Activated T-helper 17 cell treated with anti-CD3 and anti-CD28 coated beads, Interleukin-2, amount 50 U/mL, for 72 hours (primary cell): ENCODE measurements at places on chromosomes 2 and 18.

- no peak for ATAC-seq
Observed at GRCh38 chr18:79930020-79930642, 21.3 kb downstream of the SLC66A2 start.

DNA sequence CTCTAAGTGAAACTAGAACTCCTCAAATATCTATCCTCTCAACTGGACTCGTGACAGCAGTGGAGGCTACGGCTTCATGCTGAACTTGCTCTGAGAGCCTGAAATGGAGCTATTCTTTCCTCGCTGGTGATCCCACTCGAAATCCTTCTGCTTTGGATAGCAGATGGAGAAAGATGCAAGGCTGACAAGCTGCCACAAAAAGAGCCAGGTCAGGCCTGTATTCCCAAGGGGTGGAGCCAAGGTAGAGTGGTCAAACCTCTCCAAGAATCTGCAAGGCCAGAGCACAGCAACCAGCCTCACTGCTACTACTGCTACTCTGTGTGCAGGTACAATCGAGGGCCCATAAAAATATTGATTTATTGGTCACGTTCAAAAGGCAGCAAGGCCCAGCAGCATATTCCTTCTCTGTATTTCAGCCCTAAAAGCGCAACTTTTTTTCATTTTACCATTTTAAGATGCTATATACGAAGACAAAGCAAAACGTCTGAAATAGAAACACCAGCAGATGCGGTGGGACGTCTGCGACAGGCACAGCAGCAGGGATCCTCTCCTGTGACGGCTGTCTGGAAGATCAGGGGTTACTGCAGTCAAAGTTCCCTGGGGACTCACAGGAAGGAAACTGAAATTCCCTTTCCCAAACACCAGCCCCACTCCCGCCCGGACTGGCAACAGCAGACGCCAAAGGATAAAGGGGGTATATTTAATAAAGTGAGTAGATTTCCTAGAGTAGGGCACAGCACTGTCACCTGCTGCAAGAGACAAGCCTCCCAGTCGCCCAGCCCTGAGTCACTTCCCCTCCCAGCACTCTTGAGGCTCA, 2.4 kb downstream of the SPRED2 start:
- peak; percentile 53 for ATAC-seq

- ATAC-seq: no peak
Observed at GRCh38 chr2:46514738-46515137, 35.4 kb downstream of the TMEM247 start.

DNA sequence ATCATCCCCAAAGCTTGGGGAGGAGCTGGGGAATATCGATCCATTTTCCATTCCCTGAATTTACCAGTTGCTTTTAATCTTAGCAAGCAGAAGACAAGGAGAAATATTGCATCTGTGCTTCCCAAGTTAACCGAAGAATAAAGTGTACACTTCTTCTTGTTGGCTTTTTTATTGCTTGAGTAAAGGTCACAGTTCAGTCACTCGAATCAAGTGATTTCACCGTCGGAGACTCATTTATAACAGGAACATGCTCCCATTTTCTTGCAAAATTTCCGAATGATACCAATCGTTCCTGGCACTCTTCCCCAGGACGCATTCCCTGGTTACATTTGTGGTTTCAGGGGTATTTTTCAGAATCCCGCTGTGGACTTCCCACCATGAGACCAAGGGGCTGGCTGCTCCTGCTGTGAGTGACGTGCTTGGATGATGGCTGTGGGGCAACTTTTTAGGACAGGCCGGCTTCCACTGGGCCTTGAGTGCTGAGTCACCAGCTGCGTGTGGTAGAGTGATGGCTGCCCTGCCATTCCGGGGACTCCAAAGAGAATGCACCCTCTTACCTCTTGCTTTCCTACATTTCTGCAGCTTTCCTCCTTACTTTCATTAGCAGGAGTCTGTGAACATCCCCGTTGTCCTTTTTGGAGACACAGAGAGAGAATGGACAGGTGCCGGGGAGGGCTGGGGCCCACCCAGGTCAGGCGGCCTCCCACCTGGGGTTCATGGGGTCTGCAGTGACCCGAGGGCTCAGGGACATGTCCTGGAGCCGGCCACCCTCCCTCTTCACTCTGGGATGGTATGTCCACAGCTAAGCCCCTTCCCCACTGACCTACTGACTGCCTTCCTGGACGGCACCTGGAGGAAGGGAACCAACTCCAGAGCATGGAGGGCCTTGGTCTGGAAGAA, 60.7 kb upstream of the HDAC4 start:
- no peak for ATAC-seq

GRCh38 chr2:44894058-44894457, 47.4 kb upstream of the SIX3 start:
- ATAC-seq: peak; percentile 94

- ATAC-seq: no peak
Observed at GRCh38 chr2:213566846-213567245, 282.6 kb downstream of the SPAG16 start.

- no peak for ATAC-seq
Observed at GRCh38 chr2:241506793-241507429, 1.5 kb downstream of the STK25 start.

- peak; percentile 49 for ATAC-seq
Observed at GRCh38 chr18:44759925-44760342, 79.2 kb downstream of the SETBP1 start.

DNA sequence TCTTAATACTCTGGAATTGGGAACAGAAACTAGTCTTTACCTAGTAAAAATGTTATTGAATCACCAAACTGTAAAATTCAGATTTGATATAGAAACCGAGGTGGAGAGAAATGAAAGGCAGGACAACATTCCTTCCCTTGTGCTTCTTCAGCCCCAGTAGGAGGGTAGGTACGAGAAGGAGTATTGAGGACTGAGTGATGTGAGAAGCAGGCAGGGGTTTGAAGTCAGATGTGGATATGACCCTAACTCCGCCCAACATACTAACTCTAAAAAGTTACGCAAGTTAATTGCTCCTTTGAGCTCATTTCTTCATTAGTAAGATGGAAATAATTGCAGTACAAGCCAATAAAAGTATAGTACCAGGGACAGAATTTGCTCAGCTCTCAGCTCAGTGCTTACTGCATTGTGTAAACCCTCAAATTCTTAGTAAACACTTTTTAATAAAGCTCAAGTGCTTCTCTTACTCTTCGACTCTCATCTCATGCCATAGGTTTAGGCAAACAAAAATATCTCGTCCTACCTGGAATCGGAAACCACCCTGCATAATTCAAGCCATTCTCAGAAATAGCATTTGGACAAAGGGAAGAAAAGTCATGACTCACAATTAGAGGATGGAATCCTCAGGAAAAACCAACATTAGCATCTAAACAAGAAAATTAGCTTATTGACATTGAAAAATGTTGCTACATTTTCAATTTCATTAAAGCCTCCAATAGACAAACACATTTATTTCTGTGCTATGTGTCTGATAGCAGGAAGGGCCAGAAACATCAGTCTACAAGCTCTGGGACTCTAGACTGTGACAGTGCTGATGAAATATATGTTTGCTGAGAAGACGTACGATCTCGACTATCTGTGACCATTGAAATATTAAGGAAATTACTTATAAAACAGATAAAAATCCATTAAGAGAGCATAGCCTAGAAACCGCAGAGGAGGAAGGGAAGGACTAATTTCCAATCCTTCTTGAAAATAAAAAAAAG, 161.3 kb downstream of the HNMT start:
- no peak for ATAC-seq

DNA sequence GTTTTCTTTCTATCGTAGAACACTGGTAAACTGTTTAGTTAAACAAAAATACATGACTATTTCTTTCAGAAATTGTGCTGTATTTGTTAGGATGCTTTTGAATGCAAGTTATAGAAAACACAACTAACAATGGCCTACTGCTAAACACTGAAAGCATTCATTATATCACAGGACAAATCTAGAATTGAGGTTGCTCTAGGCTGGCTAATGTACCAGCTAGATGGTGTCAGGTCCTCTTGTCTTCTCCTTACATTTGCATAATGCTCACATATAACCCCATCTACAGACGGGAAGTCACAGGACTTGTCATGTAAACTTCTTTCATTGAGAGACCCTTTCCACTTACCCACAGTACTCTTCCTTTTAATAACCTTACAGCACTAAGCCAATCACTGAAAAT, 586.8 kb downstream of the DSC3 start:
- ATAC-seq: no peak

DNA sequence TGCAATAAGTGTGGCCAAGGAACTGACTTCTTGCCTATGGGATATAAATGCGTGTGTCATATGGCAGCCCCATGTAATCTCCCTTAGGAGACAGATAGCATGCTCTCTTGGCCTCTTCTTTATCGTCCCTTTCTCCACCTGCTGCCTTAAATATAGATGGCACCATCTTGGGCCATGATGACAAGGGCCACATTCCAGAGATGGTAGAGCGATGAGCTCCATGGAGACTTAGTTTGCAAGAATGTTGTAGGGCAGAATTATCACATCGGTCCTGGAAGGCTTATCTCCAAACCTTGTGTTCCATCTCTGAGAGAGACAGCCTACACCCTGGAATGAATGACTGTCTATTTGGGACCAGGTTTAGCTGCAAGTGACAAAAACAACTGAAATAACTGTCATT, 536.7 kb downstream of the TNS1 start:
- no peak for ATAC-seq

DNA sequence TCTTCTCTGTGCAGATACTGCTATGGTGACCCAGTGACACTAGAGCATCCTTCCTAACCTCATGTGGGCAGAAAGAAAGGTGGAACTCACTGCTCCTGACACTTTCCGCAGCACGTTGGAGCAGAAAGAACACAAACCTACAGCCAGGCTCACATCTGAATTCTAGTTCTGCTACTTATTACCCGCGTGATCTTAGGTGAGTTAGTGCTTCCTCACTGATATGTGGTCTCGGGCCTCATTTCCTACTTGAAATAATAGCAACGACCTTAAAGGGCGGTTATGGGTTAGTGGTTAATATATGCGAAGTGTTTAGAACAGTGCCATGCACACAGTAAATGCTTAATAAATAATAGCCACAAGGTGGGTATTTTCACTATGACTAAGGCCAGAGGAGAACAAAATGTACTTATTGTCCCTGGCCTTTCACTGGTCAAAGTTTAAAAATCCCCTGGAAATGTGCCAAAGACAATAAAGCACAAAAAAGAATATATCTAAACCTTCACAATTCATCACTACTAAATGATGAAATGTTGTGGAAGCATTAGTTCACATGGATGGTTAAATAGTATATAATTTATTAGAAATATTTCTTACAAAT, 66.6 kb downstream of the MYOM1 start:
- no peak for ATAC-seq

DNA sequence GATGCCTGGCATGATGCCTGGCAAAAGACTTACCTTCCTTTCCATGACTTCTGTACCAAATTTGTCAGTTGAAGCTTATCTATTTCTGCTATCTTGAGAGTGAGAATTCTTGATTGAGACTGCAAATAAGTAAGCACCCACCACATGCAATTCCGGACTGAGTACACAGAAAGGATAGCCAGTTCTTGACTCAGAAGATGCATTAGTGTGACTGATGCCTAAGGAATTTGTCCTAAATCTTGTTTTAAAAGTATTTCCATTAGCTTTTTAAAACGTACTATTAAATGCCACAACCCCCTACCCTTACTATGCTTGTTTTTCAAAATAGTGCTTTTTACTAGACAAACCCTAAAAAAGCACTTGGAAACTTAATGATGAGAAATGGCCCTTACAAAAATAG, 545 bp downstream of the MPP4 start:
- no peak for ATAC-seq

- no peak for ATAC-seq
Observed at GRCh38 chr2:59233448-59233847, 992.3 kb upstream of the FANCL start.

- peak; percentile 62 for ATAC-seq
Observed at GRCh38 chr2:25960920-25961319, 21.4 kb downstream of the KIF3C start.

DNA sequence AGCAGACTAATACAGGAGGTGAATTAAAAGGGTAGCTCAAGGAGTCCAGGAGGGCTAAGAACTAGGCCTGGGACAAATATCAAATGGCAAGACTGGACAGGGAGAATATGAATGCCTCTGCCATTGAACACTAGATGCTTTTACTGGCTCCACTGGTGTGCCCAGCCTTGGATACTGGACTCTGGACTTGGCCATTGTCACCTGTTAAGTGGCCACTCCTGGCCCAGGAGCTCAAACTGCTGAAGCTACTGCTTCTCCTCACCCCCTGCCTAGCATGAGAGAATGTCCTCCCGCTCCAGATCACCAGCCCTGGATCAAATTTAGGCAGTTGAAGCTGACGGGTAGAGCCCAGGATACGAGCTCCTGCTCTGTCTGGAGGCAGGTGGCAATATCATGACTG, 170.8 kb downstream of the DDX1 start:
- ATAC-seq: no peak

GRCh38 chr2:163646687-163647086, 89.1 kb downstream of the FIGN start:
- ATAC-seq: no peak

DNA sequence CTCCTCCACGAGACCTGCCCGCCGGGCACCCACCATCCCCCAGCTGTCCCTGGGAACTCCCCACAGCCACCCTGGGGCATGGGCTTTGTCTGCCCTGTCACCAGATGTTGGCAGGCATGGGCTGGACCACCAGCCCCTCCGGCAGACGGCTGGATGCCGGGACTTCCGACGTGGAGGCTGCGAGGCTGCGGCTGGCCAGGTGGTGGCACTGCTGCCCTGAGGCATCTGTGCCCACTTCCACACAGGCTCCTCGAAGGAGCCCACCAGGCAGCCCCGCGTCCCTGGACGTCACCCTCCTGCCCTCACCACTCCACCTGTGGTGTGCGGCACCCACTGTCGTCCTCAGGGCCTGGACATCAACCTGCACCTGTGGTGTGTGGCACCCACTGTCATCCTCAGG, 319.9 kb upstream of the SALL3 start:
- peak; percentile 29 for ATAC-seq

- no peak for ATAC-seq
Observed at GRCh38 chr2:233032551-233033320, at the start of gene NEU2. TSS of gene NEU2 (plus strand) at chr2:233032672. CDS start at chr2:233032672, 0 bp downstream.
